Fibroblast of upper back skin (primary cell): ENCODE measurements at places on chromosomes 6 and 20.

DNA sequence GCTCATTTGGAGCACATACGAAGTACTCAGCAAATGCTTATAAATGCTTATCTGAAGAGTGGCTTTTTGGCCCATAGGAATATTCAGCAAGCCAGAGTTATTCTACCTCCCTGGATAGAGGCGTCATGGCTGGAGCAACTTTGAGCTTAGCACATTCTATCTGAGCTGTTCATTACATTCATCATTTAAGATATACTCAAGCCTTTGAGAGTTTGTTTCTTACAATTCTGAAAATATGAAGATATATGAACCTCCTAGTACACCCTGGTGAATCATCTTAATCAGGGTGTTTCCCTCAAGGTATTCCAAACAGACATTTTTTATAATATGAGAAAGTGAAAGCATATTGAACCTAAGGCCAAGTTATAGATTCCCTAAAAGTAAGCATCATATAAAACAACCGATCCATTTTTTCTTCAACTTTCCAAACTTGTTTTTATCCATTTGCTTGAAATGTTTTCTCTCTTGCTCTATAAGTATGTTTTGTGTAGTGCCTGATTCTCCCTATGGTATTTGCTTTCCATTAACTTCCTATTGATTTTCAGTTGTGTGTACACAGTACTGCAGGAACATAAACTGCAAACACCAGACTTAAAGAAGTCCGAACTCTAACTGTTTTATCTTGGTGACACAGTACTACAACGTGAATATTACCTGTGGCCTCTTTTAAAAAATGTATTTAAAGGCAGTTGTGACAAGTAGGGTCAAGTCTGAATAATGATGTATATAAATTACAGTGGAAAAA is 139.7 kb upstream of the PTPRK start:
- DNase-seq = no peak

GRCh38 chr6:98047871-98048270 is 764.9 kb upstream of the MMS22L start:
- DNase-seq = no peak

- no peak for DNase-seq
These were observed 950 bp downstream of the KCTD20 start for GRCh38 chr6:36443471-36444428.

DNA sequence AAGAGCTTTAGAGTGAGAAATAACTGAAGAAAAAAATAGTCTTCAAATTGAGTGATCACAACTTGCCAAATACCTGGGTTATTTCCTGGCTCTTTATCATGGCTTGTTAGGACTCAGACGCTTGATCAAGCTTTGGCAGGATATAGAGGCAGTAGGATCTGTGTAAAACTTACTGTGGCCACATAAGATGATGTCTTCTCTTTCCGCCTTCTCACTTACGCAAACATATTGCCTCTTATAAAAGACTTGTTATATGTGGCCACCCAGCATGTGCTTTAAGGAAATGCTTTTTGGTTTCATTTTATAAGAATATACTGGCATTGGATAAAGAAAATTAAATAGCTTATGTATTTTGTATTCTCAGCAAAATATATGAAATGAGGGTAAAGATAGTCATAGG is 101.8 kb upstream of the AKIRIN2 start:
- DNase-seq = no peak

DNA sequence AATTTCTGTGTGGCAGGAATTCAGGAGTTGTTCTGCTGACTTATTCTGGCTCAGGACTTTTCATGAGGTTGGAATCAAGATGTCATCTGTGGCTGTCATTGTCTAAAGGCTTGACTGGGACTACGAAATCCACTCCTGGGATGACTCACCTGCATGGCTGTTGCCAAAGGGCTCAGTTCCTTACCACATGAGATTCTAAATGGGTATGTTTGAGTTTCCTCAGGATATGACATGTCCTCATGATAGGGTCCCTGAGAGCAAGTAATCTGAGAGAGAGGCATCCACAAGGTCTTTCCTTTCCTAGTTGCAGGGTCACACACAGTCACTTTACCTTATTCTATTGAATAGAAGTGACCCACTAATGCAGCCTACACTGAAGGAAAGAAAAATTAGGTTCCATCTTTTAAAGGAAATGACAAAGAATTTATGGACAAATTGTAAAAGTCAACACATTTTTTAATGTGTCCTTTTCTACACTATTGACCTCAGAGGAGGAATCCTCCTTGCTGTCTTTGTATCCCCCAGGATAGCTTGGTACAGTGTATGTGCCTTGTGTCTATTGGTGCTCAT is 1025.0 kb upstream of the GJE1 start:
- DNase-seq = peak; percentile 63

DNA sequence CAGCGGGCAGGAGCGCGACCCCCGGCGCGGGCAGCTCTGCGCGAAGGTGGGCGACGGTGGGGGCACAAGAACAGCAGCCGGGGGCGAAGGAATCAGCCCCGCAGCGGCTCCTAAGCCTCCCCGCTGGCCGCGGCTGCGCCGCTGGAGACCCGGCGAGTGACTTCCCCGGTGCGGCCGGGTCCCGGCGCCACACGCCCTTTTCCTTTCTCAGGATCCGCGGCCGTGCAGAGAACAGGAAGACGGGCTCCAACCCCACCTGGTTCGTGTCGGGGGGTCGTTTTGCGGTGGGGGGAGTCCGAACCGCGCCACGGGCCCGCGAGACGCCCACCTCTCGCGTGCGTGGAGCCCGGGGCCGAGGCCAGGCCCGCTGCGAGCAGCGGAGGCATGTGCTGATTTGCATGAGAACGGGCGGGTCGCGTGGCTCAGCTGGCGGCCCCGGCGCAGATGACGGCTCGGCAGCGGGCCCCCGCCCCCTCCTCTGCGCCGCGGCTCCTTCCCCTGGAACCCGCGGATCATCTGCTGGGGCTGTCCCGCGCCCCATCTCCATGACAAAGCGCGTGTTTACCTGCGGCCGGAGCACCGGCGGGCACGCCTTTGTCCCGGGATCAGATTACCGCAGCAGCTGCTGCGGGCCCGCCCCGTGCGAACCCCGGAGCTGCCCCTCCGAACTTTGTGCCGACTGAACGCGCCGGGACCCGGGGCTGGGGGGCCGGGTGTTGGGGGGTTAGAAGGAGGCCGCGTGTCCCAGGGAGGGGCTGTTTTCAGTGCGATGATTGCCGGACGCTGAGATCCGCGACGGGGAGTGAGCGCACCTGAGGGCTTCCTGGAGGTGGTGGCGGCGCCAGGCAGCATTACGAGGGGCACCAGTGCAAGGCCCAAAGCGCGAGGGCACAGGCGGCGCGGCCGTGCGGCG is 4.9 kb upstream of the DLL1 start:
- no peak for DNase-seq

DNA sequence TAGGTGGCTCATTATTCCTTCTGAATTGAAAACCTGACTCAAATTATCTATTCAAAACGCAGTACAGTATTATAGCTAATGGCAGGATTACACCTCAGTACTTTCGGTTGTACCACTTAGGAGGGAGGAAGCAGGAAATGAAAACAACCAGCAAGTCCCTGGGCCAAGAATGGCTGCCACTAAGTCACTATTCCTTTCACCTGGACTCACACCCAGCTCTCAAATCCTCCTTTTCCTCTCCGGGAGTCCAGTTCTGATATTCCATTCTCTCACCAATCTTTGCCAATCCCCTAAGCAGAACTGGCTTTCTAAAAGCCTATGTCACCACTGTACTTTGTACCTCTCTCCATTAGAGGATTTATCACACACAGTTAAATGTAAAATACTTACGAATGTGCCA is 20.6 kb downstream of the TMEM242 start:
- DNase-seq = no peak

GRCh38 chr20:43979576-43980105 is 65.0 kb downstream of the TOX2 start:
- DNase-seq = no peak

DNA sequence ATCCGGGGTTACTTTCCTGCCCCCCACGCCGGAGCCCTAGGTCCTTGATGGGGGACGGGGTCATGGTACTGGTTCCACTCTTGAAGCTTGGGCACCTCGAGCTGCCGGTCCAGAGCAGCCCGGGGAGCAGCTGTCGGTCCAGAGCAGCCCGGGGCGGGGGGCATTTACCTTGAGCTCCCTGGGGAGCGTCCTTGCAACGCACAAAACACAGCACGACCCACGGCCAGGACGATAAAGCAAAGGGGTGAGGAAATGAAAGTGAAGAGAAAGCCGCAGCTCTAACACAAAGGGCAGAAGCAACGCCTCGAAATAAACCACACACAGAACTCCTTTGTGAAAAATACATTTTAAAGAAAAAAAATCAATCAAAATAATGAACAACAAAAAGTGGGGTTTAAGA is 39.1 kb downstream of the KCNQ2 start:
- no peak for DNase-seq

DNA sequence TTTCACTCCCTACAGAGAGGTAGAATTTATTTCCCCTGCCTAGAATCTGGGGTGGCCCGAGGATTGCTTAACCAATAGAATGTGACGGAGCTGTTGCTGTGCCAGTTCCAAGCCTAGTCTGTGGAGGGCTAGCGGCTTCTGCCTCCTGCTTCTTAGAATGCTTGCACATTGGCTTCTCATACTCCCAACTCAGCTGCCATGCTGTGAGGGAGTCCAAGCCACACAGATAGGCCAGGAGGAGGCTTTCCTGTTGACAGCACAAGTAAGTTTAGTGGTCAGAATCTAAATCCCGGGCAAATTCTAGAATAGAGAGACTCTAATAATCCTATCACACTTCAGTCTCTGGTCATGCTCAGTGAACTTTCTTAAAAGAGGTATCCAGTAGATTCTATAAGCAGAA is 57.5 kb upstream of the SNRPB2 start:
- DNase-seq = no peak

- no peak for DNase-seq
These were observed 37.5 kb downstream of the ABRACL start for GRCh38 chr6:139066080-139066479.
